Hematopoietic multipotent progenitor cell treated with erythropoietin and hydrocortisone succinate and interleukin-3 and kit ligand, for 4 days (in vitro differentiated cells): ENCODE measurements at places on chromosomes 12 and 14.

- DNase-seq = no peak
These were observed 73.1 kb downstream of the ACADS start for GRCh38 chr12:120798696-120799095.

DNA sequence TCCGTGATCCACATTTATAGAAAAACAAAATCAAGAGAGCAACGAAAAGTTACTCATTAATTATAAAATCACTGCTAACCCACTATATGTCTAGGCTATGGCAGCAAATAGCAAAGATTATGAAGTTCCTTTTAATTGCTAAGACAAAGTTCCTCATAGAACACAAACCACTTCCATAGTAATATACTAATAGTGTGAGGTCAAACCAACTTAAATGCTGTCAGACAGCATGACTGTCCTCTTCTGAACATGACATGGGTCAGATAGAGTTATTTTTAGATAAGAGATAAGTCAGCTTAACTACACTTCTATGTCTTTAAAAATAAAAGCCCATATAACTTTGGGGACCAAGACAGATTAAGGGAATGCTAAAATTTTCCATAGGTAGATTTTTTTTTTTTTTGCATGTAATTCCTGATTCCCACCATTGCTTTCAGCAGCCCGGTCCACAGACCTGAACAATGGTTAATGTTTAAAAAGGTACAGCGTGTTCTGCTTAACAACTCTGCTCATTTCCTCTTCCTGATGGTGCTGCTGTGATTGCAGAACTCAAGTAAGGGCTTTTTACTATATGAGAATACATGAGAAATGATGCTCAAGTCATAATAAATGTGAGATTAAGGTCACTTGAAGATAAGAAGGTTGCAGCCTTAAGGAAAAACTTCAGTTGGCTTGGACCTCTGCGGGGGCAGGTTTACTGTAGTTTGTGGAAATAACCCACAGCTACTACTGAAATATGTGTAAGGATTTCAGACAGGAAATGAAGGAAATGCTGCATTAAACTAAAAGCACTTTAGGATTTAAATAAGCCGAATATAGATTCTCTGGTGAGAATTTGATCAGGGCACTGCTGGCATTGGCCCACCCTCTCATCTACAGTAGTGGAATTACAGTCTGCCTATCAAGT, 37.7 kb upstream of the DUSP6 start:
- no peak for DNase-seq

DNA sequence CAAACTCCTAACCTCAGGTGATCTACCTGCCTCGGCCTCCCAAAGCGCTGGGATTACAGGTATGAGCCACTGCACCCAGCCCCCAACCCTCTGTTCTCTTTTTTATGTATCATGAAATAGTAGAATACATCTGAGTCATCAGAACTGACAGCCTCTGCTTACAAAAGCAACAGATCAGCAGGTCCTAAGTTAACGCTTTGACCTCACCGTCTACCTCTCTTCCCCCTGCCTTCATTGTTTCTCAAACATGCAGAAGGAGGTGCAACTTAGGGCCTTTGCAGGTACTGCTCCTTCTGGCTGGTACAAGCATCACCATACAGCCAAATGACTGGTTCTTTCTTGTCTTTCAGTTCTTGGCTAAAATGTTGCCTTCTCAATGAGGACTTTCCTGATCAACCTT, 249.2 kb downstream of the PAWR start:
- DNase-seq = no peak

- no peak for DNase-seq
These were observed 21.4 kb downstream of the SLC38A2 start for GRCh38 chr12:46351138-46351537.

DNA sequence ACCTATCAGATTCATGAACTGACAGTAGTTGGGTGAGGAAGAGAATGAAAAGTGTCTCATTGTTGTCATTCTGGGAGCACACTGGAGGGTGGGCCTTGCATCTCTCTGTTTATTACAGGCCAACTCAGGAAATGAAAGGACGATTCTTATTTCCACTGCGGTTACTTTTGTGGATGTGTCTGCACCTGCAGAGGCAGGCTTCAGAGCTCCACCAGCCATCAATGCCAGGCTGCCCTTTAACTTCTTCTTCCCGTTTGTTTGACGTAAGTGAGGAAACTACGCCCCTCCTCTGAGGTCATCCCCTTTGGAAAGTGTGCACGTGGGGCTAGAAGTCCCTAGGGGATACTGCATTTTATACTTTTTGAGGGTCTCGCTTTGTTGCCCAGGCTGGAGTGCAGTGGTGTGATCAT, 33.7 kb downstream of the TCTN1 start:
- DNase-seq = no peak

DNA sequence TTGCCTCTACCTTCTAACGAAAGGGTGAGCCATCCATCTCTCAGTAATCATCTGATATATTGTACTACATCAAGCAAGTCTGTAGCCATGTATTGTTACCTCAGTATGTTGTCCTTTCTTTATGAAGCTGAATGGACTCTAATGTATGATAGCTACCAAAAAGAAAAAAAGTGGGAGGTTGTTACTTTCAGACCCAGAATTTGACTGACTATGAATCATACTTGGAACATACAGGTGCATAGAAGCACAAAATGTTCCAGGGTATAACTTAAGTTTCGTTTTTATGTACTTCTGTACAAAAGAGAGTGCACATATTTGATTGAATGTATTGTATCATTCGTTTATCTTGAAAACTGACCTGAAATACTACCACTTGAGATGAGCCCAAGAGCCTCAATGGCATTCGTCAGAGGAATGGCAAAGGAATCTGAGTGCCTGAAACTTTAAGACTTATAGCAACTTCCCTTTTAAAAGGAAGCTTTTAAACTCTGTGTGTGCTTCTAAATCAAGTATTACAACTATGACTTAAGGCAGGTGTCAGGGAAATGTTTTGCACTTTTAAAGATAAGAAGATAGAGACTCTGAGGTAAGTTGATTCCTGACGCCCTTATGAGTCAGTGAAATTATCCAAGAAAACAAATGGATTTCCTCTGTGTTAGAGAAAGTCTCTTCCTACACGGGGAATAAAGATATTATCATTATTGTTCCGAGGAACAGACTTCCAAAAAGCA, 951.5 kb downstream of the GALC start:
- DNase-seq = no peak

DNA sequence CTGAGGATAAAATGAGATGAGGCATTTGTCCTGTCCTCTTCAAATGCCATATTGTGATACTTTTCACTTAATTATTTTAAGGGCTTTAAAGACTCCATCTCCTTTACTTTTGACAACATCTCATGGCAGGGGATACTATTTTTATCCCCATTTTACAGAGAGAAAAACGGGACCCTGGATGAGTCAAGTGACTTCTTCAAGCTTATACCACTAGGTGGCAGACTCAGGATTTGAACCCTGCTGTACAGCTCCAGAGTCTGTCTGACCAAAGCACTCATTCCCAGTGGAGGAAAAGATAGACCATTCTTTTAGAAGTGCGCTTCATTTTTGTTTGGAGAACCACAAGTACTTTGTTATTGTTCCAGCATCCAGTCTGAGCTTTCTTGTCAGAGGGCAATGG, 1.7 kb upstream of the SMOC1 start:
- peak; percentile 48 for DNase-seq

DNA sequence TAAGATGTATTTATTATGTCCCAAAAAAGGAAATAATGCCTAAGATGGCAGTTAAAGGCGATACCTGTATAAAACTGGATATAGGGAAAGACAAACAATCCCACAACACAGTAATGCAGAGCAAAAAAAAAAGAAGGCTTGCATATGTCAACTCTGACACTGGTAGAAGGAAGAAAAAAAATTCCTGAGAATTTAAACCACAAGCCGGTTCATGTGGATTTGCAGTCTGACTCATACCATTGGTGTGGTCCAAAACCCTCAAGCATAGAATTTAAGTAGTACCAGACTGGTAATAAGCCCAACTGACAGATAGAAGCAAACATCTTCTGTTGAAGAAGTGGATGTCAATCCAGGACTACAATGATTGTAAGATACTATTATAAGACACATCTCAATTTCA, 7.2 kb downstream of the DNAI7 start:
- no peak for DNase-seq
